ENCODE measurements at places on chromosomes 16 and 17.

GRCh38 chr16:84603140-84603816 lies 14.6 kb downstream of the COTL1 start:
- DNase-seq, result peak; percentile 39

DNA sequence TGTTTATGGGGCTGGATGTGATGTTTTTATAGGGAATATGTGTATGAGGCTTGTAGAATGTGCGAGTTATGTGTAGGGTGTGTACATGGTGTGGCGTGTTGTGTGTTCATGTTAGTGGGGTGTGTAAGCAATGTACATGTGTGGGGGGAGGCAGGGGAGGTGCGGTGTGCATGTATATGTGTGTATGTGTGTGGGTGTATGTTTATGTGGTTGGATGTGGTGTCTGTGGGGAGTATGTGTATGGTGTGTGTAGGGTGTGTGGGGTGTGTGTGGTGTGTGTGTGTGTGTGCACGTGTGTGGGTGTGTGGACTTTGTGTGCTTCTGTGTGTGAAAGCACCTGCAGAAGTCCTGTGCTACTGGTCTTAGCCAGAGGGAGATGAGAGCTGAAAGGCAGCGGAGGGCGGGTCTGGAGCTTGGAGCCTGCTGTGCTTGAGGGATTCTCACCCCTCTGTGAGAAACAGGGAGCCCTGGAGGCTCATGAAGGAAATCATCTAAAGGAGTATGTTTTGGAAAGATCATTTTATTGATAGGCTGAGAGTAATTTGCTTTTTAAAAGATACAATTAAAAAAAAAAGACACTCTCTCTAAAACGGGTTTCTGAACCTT lies 222.7 kb downstream of the HS3ST4 start:
- no peak for DNase-seq

DNA sequence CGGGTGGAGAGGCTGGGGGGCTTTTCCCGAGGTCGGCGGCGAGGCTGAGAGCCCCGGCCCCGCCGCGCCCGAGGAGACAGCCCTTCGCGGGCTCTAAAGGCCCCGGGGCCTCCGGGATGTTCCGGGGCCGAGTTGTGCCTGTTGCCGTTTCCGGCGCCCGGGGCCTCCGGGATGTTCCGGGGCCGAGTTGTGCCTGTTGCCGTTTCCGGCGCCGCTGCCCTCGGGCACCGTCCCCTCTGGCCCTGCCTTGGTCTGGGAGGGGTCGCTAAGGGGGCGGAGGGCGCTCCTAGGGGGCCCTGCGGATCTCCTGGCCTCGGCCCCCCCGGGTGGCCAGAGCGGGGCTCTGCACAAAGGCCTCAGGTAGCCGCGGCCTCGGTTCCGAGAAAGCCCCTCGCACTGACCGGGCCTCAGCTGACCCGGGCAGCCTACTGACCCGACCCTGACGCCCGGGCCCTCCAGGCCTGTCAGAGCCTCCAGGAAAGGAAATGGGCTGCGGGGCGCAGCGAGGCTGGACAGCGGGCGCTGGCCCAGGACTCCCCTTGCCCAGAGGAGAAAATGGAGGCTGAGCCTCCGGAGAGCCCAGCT lies 24.2 kb downstream of the ACTG1 start:
- DNase-seq, result no peak

DNA sequence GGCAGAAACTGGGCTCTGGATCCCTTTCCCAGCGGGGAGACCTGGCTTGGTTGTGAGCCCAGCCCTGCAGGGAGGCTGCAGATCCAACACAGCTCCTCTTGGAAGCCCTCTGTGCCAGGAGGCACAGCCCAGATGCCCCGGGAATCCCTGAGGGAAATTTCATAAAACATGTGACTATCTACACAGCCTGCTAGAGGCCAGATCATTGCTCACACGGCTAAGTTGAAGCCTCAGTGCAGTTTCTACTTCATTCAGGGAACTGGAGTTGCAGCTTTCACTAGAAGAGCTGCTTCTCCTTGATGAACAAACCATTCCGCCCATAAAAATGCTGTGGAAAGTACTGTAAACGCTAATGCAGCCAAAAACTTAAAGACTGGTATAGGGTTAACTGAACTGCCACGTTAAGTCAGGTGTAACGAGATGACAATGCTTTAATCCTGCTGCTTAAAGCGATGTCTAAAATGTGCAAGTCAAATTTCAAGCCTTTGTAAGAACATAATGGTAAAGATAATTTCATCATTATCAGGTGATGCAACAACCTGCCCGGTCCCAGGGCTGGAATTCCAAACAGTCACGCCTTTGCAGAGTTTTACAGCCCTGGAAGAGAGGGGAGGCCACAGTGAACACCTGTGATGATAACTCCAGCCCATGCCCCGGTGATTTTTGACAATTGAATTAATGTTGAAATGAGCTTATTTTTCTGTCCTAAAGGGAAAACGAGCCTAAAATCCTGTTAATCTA lies 172.5 kb downstream of the ZFHX3 start:
- no peak for DNase-seq

GRCh38 chr16:49495596-49496355 lies 122.2 kb downstream of the C16orf78 start:
- no peak for DNase-seq

GRCh38 chr17:145671-146541 lies 8.5 kb downstream of the SCGB1C2 start:
- no peak for DNase-seq

GRCh38 chr17:22461460-22462145 lies 769.3 kb downstream of the KCNJ18 start:
- DNase-seq, result no peak

- peak; percentile 51 for DNase-seq
Observed at GRCh38 chr17:43832976-43833829, at the start of gene MPP3. MPP3 (minus strand) TSS chr17:43833146; CDS start chr17:43831906, 1,240 bp downstream.

DNA sequence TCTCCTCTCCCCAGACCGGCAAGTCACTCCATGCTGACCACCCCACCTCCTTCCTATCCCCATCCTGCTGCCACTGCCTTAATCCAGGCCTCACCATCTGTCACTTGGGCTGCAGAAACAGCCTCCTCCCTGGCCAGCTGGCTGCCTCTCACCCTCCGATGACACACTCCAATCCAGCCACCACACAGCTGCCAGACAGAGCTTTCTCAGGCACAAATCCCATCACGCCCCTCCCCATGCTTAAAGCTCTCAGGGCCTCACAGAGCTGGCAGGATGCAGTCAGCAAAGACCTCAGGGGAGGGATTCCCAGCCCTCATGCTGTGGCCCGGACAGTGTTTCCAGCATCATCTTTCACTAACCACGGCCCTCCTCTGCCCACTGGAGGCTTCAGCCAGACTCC lies 13.7 kb downstream of the CAMKK1 start:
- DNase-seq, result no peak

DNA sequence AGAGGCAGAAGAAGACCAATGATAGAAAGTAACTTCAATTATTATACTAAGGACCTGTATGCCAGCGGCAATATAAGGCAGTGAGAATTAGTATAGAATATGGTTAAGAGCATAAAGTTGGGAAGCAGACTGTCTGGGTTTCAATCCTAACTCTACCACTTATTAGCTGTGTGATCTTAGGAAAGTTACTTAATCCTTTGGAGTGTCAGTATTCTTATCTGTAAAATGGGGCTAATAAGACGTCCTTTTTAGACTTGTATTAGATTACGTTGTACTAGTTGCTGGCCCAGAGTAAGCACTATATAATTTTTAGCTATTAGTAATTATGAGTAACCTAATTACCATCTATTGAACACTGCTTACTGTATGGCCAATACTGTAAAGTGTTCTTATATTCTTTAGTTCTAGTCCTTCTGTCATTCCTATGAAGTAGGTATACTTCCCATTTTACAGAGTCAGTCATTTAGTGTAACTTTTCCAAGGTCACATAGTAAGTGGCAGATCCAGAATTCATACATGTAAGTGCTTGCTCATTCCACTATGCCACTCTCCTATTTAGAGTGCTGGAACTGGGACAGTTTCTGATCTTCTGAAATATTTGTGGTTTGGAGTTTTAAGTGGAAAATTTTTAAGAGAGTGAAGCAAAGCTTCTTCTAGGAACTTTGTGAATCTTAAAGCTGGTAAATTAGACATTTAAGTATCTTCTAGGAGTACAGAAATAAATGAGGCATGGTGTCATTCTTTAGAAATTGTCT lies 22.5 kb downstream of the HEATR9 start:
- DNase-seq, result no peak

GRCh38 chr16:74186561-74186971 lies 110.0 kb upstream of the PSMD7 start:
- no peak for DNase-seq

DNA sequence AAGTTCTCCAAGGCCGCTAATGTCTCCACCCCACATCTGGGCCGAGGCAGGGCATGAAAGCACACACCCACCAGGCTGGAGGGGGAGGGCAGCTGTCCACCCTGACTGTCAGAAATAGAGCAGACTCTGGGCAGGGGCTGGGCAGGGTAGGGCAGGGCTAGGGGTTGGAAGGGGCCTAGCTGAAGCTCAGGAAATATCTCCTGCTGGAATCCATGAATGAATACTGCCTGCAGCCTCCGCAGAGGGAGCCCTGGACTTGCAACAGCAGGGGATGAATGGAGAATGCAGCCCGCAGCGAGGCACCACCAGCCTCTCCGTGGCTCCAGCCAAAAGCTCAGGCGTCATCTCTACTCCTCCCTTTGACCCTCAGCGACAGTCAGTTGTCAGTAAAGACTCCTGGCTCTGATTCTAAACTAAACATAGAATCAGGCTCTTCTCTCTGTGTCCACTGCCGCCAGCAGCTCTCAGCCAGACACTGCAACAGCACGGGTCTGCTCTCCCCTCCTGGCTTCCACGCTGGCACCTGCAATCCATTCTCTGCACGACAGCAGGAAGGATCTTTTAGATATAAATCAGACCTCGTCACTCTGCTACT lies 23.9 kb upstream of the NGFR start:
- no peak for DNase-seq

DNA sequence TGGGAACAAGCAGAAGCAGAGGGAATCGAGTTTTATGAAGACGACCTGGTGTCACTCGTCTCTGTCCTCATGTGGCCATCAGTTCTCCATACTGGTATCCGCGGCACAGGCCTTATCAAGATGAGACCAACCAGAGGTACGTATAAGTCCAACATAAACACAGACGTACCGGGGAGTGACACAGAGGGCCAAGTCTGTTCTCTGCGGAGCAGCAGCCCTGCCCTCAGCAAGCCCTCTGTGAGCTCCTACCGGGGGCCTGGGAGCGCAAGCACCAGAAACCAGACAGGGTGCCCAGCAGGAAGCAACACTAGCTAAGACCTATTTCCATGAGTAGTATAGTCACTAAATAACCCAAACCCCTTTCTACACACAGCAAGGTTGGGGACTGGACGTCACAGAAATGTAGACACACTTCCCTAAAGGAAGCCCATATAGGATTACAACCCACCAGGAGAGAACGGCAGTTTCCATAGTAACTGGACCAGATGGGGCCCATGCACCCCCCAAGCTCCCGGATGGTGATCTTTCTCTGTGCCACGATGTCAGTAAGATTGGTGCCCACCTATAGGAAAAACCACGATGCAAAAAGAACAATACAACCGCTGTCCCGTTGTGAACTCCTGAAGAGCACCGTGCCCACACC lies 911 bp downstream of the ARL16 start:
- DNase-seq, result no peak

DNA sequence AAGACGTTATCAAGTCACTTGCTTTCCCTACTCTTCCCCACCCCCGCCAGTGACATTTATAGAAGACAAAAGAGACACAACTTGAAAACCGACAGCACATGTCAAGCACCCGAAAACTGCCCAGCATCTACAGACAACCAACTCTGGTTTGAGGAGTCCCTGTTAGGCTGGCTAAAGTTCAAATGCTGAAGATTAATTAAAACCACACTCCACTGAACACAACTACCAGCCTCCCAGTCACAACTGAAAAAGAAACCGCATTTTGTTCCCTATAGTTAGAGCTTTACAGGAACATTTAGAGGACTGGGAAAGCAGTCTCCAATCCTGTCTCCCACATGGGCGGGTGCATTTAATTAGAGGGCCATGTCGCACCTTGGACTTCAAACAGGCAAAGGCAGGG lies 73.0 kb upstream of the COX10 start:
- no peak for DNase-seq

GRCh38 chr17:58272367-58273280 lies 8.1 kb downstream of the MPO start:
- no peak for DNase-seq

- DNase-seq, result no peak
Observed at GRCh38 chr17:600576-601243, 113.9 kb downstream of the VPS53 start.

DNA sequence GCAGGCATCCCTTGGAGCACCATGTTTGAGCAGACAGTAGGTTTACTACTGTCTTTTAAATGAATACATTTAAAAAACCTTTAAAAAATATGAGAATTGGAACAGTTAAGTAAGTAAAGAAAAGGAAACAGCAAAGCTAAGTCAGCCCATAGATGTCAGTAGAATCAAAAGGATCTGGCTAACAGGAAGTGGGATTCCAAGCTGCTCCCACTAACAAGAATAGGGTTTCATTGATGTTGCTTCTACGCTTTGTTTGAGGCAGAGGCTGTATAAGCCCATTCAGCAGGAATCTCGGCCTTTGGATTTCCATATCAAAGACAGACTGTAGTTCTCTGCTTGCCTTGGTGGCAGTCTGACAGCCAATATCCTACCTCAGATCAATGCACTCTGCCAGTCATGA lies 122.9 kb upstream of the ELAC2 start:
- no peak for DNase-seq

GRCh38 chr16:75053791-75054555 lies 55.1 kb downstream of the ZNRF1 start:
- DNase-seq, result no peak

DNA sequence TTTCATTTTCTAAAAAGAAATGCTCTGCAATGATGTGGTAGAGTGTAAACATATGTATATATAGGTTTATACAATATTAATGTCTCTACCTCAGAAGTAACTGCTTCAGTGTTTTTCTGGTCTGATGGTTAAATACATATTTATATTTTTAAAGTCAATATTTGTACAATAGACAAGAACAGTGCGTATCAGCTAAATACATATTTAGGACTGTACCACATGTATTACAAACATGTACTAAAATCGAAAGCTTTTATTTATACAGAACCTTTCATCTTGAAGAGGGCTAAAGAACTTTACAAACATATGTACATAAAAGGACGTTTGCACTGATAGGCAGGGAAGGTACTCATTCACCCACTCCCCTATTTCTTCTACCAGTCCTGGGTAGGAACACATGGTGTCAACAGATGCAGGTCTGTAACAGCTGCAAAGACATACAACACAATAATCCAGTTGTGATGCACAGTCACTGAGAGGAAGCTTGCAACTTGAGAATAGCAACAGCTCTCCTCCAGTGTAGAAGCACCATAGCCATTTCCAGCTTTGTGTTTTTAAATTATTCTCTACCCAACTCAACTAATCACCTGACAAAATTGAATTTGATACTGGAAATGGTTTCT lies 206.9 kb upstream of the C17orf78 start:
- no peak for DNase-seq

DNA sequence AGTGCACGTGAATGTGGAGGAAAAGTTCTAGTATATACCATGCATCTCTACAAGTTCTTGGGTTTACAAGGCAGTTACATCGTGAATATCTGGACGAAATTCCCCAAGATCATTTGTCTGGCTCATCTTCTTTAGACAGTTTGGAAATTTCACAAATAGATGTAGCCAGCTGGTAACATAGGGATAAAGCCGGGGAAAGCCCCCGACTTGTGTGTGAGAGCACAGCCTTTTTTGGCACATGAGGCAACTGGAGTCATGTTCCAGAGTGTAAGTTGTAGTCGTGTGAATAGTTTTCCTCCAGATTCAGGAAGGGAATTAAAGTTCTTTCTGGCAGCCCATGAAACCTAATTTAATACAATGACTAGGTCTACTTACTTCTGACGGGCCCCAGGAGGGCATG lies 62.3 kb downstream of the MARCHF10 start:
- DNase-seq, result no peak

All from CD4-positive, alpha-beta T cell treated with Interleukin-21 for 1 hour (primary cell).